Liver (tissue), 10 donors: ENCODE measurements at places on chromosomes 11 and 22. TPM values are rescaled to one million over a fixed set of nuclear protein-coding genes. Genes with fewer than 3 reads are reported as not detected.

DNA sequence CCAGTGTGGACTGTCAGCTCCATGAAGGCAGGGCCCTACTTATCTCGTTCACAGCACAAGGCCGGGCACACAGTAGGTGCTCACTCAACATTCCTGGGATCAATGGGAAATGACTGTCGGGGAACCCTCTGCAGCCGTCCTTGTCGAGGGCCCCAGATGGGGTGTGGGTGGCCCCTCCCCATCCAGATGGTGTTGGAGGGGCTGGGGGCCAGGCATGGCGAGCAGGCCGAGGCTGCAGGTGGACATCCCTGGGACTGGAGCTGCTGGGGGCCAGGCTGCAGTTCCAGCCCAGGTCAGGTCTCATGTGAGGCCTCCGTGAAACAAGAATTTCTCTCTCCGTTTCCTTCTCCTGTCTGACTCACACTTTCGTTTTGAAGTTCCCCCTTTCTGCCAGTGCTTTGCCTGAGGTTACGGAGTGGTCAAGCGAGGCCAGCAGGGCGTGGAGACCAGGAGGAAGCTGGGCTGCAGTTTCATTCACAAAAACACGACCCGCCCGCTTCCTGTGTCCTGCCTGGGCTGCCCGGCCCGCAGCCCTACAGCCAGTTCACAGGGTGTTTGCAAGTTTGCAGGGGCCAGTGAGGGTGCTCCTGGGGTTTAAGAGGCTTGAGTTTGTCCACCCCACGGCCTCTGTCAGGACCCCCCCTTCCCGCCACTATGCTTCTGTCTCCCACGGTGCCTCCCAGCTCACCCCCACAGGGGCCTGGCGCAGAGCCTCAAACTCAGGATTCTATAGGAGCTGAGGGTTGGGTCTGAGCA, 4.5 kb downstream of the MYEOV start:
- no peak for DNase-seq

DNA sequence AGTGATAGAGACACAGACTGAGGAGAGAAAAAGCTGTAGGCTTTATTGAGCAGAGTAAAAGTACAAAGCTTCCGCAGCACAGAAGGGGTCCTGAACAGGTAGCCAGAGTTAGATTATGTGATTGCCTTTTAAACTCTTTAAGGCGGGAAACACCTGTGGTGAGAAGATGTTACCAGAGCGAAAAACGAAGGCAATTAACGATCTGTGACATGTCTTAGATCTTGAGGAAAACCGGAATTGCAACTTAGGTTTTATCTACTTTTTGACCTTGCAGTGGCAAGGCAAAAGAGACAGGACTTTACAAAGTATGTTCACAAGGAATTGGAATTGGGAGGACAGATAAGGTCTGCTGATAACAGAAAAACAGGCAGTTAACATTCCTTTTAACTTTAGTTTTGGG, 493.6 kb upstream of the FAT3 start:
- no peak for DNase-seq

DNA sequence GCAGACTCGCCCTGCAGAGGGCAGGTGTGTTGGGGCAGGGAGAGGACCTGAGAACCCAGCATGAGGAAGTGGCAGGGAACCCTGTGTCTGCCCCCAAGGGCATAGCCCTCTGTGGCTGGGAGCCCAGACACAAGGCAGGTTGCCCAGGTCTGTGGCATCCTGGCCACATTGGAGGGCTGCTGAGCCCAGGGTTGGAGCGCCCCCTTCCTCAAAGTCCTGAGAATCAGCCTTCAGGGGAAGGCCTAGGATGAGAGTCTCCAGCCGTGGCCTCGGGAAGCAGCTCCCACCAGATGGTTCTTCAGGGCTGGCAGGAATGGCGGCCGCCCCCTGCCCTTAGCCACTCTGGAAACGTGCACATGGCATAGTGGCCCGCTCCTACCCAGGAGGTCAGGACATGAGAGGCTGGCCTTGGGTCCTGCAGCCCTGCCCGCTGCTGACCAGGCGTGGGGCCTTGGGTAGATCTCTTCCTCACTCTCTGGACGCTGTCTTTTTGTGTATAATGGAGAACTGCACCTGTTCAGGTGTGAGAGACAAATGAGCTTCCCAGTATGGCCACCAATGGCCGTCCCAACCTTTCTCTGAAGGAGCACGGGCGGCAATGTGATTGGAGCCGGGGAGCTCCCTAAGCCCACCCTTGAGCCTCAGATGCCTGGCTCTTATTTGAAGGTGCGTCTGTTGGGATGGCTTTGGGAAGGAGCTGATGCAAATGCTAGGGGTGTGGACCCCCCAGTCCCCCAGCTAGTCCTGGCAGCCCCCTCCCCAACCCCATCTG, 4.6 kb upstream of the CDC42BPG start:
- DNase-seq, result no peak

DNA sequence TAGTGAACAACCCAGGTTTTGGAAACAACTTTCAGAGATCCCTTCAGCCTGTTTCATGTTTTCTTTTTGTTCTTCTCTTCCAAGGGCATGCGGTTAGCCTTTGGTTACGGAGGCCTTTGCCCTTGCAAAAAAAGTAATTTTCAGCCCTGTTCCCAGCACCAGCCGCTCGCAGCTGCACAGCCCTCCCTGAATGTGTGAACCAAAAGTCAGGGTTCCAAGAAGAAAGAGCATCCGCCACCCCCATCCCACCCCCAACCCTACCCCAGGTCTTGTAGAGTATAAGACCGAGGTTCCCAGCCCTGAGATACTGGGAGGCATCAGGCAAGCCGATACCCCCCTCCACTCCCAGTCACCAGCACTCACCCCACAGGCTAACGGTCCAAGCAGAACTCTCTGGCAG, 56.4 kb downstream of the IGLL1 start:
- no peak for DNase-seq

DNA sequence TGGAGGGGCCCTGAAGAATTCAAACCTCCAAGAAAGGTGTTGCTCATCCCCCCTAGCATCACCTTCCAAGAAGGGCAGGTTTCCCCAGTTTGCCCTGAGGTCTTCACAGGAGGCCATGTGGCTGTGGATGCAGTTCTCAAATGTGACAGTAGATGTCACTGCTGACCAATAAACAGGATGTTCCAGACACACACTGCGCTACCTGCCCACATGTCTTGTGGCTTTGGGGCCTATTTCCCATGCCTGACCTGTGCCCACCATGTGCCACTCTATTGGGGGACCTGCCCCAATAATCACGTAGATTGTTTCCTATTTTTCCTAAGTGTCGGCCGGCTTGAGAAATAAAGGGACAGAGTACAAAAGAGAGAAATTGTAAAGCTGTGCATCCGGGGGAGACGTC, 4.5 kb downstream of the GSTT2 start:
- DNase-seq, result peak; percentile 36

GRCh38 chr11:1390569-1391164, 933 bp downstream of the BRSK2 start:
- no peak for DNase-seq

DNA sequence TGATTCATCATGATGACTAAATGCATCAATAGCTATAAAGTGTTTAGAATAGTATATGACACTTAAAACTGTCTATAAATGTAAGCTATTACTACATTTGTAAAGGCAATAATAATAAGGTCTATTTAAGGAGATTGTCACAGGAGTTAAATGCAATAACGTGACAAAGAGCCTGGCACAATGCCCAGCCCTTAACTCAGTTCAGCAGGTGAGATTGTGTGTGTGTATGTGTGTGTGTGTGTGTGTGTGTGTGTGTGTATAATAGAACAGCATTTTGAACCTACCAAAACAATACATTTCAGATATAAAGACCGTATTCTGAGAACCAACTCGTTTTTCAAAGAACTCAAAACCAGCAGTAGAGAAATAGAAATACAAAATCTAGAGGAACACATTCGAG, 177.5 kb downstream of the MYO18B start:
- DNase-seq, result no peak

DNA sequence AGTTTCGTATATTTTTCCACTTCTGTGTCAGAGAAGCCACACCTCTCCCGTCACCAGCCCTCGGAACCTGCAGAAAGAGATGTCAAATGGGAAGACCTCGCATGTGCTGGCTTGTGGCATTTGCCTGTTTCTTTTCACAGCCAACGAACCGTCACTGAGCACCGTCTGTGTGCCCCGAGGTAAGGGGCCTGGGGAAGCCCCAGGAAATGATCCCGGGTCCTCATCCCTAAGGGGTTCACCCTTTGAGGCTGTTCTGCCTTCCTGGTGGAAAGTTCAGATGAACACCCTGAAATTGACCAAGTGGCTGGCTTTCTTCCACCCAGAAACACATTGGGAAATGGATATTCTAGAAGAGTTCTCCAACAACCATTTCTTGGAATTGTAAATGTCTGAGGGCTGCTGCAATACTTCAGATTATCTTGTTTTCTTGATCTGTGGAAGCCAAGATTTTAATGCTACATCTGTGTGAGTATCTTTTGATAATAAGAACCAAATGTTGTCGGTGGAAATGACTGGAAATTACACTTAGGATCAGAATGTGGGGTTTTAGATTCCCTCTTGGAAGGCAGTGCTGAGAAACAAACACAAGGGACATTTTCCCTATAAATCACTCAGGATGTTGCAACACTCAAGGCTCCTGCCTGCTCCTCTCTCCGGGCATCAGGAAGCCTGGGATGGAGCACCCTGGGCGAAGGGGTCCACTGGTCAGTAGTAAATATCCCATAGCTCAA, 37.6 kb downstream of the RIBC2 start:
- no peak for DNase-seq

DNA sequence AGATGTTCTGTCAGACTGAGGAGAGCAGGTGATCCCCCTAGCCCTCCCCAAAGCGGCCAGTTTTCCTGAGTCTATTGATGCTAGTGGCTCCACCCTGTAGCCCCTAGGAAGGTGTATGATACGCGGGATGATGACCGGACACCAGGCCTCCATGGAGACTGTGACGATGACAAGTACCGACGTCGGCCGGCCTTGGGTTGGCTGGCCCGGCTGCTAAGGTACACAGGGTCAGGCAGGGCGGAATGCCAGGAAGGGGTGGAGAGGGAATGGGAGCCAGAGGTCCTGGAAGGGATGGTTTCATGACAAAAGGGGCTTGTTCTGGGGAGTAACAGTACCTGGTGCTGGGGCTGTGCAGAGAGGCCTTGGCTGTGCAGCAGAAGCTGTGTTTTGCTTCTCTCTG, 3.2 kb downstream of the ZFPL1 start:
- no peak for DNase-seq

DNA sequence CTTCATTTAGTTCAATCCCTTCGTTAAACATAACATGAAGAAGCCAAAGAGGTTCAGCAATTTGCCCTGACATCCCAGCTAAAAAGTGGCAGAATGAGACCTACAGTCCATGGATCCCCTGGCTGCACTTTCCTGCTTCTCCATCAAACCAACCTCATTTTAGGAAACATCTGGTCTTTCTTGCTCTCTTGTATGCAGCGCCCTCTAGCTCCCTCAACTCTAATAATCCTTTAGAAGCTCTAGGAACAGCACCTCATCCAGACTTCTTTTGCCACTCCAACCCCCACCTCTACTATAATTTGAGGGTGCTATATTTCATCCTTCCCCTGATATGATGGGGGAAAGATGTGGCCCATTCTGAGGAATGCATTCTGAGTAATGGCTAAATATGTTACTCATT, 7.4 kb downstream of the CNTF start:
- no peak for DNase-seq

DNA sequence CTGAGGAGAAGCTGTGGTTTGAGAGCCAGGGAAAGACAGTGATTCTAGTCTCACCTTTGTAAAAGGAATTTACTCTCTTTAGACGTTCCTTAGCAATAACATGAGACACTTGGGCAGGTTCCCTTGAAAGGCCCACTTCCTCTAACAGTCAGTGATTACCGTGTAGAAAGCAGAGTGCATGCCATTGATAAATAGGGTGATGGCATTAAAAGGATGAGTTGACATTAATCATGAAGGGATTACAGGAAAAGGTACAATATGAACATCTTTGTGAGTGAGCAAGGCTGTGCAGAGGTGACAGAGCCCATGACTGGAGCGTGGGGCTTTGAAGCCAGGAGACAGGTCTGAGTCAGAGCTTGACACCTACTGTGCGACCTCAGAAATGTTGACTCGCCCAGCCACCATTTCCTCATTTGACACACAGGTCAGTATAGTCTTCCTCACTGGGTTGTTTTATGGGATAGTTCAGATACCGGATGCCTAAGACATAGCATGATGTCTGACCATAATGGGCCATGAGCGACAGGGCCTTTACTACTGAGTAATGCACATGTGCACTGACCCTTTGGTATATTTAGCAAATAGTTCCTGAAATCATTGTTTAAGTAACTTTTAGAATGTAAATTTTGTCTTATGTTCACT, 341.7 kb upstream of the MTNR1B start:
- DNase-seq, result no peak

Gene FOLR1
- 0.21 TPM for polyA plus RNA-seq

Gene SPDYC
- 0.52 TPM for polyA plus RNA-seq

Gene SAA4
- polyA plus RNA-seq, result 4,017 TPM

Gene TRIM49
- polyA plus RNA-seq, result not detected
